ENCODE measurements at places on chromosomes 3 and 15. TPM values are rescaled to one million over a fixed set of nuclear protein-coding genes. Genes with fewer than 3 reads are reported as not detected.

GRCh38 chr3:61268644-61269043 lies 17.4 kb upstream of the FHIT start:
- no peak for DNase-seq

DNA sequence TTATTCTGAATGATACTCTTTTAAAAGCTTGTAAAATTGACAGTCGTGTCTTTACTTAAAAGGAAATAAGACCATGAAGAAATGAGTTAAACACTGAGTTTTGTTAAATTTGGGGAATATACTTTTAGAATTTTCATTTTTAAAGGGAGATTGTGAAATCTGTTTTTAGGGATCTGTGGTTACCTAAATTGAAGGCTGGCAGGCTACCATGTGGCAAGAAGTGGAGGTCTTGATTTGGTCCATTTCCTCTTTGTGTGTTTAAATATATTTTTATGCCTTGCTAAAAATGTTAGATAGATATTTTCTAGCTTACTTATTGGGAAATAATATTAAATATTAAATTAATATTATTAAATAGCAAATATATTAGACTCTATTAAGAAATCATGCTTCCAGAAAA lies 36.6 kb upstream of the SLC22A13 start:
- no peak for DNase-seq

Gene ADAMTS7
- 19.2 TPM for total RNA-seq

DNA sequence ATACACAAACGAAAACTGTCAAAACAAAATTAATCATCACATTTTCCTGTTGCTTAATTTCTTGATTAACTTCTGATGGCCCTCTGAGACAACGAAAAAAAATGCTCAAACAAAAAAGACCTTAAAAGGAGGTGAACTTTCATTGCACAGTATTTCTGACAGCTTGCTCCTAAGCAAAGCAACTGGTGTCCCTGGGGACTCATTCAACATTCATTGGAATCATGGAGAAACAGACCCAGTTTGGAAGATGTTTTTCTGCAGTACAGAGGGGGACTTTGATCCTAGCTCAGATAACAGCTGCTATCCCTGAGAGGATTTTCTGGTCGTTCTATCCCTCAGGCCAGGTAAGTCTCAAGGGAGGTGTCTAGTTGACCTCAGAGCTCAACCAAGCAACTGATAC lies 378.7 kb upstream of the ATP11B start:
- DNase-seq: no peak

Gene DLG1
- total RNA-seq: 108 TPM

GRCh38 chr15:25866251-25866650 lies 3.1 kb upstream of the ATP10A start:
- DNase-seq: no peak

GRCh38 chr3:169968224-169968885 lies 1.7 kb downstream of the SEC62 start:
- no peak for DNase-seq

Gene FBN1
- total RNA-seq: 78.8 TPM

Gene CTXN2
- total RNA-seq: 0.60 TPM

Gene IL5RA
- total RNA-seq: not detected

Gene SERINC4
- not detected for total RNA-seq

- peak; percentile 18 for DNase-seq
These were observed 406.8 kb downstream of the MCTP2 start for GRCh38 chr15:94638183-94638582.

DNA sequence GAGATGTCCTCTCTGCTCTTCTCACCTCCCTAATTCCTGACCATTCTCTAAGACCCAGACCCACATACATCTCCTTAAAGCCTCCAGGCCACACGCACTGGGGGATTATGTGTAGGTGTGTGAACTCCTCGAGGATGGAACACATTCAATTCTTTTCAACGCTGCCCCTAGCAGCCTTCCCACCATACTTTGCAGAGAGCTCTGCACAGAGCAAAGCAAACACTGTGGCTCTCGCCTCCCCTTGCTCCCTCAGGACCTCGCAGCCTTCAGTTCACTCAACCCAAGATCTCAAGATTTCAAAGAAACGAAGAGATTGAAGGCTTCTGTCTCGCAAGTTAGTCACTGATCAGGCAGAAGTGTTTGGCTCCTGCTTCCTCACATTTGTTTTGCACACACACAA lies 6.0 kb downstream of the ACTC1 start:
- DNase-seq: no peak

GRCh38 chr3:64977308-64978100 lies 289.7 kb upstream of the ADAMTS9 start:
- no peak for DNase-seq

GRCh38 chr3:108024146-108024850 lies 66.5 kb downstream of the CD47 start:
- no peak for DNase-seq

Gene TRPM1
- not detected for total RNA-seq

DNA sequence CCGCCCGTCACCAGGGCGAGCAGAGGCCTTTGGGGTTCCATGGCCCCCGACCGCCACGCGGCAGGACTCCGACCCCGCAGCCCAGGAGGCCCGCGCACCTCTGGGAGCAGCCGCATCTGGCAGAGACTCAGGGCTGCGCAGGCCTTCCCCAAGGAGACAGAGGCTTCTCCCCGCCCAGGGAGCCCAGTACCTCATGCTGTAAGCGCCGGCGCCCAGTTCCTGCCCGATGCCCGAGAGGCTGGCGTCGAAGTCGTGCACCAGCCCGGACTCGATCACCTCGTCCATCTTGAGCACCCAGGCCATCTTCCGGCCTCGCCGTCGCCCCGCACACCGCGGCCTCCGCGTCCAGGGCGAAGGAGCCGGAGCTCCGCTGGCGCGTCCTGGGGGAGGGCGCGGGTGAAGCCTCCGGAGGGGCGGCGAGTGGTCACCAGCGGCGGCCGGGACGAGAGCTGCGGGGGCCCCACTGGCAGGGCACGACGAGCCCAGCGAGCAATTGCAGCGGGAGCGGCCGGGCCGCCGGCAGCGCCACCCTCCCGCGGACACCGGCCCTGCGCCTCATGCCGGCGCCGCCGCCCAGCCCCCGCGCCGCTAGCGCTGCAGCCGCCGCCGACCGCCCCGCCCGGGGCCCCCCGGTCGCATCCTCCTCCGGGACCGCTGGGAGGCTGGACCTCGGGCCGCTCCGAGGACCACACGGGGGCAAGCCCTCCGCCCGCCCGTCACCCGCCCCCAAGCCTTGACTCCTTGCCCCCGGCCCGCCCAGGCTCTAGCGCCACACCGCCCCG lies 468 bp downstream of the UBP1 start:
- no peak for DNase-seq

Gene RASL12
- 5.8 TPM for total RNA-seq

- peak; percentile 11 for DNase-seq
These were observed 103.8 kb upstream of the UBE2E1 start for GRCh38 chr3:23701716-23702597.
